ENCODE measurements at places on chromosomes 12 and 14.

DNA sequence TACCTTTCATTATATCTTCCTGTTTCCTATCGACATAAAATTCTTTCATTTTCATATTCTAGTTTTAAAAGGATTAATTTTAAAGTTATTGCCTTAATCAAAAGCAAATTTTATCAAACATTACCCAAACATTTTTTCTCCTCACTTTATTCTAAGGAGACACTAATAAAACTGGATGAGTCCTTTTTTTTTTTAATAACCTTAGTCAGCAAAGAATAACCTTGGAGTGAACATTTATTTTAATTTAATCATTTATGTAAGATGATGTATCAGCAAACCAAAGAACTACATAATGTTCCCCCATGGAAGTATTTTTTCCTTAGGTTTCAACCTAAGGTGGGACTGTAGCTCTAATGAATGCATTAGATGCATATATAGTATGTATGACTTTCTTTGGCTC lies 83.9 kb downstream of the RAD52 start:
- no peak for DNase-seq

- DNase-seq: peak; percentile 85
These were observed 124.1 kb upstream of the E2F7 start for GRCh38 chr12:77189458-77189857.

DNA sequence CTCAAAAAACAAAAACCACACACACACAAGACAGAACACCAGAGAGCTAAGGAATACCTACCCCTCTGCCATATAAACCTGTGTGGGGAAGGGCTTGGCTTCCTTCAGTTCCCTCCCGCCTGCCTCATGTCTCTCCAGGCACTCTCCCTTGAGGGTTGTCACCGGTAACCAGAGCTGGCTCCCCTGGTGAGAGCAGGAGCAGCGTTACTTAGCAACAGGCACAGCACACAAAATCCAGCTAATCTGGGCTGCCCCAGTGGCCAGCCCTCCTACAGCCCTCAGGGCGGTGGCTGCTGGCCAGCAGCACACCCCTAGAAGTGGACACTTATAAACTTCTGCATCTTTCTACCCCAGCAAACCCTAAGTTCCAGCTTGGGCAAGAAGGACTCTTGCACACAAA lies 21.6 kb upstream of the NR4A1 start:
- DNase-seq: no peak

GRCh38 chr12:45354399-45354798 lies 138.5 kb downstream of the ANO6 start:
- no peak for DNase-seq

DNA sequence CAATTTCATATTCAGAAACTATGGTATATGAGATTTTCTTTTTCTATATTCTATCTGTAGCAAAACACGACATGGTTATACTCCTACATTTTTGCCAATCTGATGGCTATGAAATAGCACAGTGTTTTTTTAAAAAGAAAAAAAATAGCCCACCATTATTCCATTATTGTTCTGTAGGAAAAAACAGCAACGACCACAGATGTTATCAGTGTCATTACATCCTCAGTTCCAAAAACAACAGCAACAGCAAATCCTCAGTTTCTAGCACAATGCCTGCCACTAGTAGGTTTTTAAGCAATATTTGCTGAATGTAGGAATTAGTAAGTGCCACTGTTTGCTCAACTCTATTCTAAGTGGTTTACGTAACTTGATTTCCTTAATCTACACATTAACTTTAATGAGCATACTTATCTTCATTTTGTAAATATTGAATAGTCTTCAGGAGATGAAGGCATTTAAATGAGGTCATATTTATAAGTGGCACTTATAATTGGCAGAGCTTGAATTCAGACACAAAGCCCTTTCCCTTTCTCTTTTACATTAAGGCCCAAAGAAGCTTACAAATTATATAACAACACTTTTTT lies 8.3 kb downstream of the RNASE6 start:
- DNase-seq: no peak

DNA sequence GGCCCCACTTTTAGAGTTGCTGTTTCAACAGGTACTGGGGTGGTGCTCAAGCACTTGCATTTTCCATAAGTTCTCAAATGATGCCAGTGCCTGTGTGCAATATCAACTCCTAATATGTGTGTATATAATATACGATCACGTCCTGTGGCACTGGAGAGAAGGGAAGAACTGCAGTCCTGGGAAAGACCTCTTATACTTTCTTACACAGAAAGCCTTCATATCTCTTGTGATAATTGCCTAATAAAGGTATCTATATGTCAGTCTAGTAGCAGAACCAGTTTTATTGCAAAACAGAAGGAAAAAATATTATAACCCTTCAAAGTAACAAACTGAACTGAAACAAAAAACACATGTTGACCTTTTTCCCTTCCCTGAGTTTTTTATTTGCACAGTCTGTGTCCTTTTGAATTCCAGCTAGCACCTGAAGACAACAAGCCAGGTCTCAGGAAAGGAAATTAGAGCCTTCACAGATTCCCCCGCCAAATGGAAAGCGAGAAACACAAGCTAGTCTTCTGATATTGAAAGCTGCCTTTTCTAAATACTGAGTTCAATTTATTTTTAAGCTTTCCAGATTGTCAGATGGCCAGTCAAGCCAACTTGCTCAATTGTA lies 44.4 kb downstream of the IGF1 start:
- DNase-seq: no peak

DNA sequence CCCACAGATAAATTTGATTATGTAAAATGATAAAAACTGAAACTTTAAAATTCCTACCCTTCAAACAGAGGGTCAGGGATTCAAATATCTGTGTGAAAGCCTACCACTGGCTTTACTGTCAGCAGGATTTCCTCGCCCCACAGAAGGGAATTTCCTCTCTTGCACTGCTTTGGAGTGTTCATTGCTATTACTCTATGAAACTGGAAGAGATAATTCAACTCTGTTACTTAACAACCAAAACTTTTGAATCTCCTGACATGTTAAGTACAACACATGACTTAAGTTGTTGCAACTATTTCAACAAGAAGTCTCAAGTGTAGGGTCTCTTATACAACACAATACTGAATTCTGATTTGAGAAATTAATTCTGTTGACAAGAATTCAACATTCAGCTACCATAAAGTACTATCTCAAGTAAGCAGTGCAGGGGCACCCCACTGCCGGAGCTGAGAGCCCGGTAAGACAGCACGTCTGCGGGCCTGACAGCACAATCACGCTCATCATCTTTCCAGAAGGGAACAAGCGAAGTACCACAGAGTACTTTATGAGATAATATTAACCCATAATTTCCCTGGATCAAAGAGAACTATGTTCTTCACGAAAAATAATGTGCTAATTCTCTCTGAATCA lies 22.9 kb downstream of the DICER1 start:
- DNase-seq: no peak
